Activated naive CD4-positive, alpha-beta T cell treated with anti-CD3 and anti-CD28 coated beads for 36 hours (primary cell): ENCODE measurements at places on chromosomes 4 and X. TPM values are rescaled to one million over a fixed set of nuclear protein-coding genes. Genes with fewer than 3 reads are reported as not detected.

The MYOZ2 gene
- not detected for total RNA-seq

The PNCK gene
- 0.26 TPM for total RNA-seq

The TASL gene
- 1.1 TPM for total RNA-seq

The DGAT2L6 gene
- total RNA-seq = not detected

The ADH7 gene
- total RNA-seq = not detected
